COR-L47 (cell line): ENCODE measurements at places on chromosomes 6 and 20.

GRCh38 chr6:8075185-8075584 lies 11.0 kb upstream of the BLOC1S5 start:
- DNase-seq, result no peak

- DNase-seq, result no peak
These were observed 136.1 kb downstream of the PDSS2 start for GRCh38 chr6:107323133-107323785.

DNA sequence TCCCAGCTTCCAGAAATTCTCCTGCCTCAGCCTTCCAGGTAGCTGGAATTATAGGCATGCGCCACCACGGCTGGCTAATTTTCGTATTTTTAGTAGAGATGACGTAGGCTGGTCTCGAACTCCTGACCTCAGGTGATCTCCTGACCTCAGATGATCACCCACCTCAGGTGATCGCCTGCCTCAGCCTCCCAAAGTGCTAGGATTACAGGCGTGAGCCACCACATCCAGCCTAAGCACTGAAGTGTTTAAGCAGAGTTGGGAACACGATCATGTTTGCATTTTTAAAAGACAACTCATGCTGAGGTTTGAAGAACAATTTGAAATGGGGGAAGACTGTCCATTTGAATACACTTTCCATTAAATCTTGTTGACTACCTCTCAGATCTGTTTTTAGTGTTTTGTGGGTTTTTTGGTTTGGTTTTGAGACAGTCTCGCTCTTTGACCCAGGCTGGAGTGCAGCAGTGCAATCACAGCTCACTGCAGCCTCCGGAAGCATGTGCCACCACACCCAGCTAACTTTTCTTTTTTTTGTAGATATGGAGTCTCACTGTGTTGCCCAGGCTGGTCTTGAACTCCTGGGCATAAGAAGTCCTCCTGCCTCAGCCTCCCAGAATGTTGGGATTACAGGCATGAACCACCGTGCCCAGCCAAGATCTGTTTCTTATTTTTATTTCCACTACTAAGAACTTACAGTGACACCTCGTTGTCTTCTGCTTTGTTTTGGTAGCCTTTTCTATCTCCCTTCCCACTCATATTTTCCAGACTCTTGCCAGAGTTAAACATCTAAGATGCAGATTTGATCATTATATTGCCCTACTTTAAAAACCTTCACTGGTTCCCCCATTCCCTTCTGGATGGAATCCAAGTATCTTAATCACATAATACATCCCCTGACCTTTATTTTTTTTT lies 5.5 kb downstream of the CASP8AP2 start:
- DNase-seq, result no peak

DNA sequence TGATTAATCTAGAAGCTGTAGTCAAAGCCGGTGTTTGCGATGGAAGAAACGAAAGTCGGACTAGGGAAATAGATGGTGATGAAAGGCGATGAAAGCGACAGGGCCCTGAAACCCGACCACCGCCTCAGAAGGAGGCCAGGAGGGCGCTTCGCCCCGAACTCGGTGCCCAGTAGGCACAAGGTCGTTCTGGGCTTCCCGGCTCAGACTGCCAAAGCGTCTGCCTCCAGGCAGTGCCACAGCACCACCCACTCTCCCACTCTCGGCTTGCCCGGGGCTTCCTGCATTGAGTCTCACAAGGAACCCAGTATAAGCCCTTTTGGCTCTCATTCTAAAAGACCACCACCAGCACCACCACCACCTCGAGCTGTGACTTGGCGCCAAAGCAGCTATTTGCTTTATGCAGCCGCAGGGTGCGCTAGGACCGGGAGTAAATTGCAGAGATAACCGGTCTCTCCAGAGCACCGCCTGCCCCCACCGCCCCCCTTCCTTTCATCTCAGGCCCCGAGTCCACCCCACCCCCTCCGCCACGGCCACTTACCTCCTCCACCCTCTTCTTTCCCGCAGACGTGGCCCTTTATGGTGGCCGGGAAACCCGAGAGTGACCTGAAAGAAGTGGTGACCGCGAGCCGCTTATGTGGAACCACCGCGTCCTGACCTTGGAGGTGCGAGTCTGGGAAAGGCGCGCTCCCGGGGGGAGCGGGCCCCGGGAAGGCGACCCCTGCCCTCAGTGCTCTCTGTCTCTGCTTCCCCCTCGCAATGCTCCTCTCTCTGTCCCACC lies 2.4 kb downstream of the TCF21 start:
- peak; percentile 1 for DNase-seq

- no peak for DNase-seq
These were observed 264.5 kb downstream of the KIF16B start for GRCh38 chr20:16308754-16309153.

DNA sequence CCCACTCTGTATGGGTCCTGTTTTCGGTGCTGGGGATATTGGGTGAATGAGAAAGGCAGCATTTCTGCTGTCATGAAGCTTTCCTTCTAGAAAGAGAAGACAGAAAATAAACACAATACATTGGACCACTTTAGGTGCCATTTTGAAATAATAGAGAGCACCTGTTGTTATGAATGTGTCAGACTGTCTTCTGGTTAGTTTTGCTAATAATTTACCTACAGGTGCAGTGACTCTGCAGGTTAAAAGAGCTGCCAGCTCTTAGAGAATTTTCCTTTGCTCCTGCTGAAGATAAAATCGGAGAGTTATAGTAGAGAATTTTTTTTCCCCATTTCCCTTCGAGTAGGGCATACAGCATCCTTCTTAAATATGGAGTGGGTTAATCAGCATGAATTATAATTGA lies 21.9 kb upstream of the GCLC start:
- DNase-seq, result no peak

GRCh38 chr20:31933698-31934097 lies 18.1 kb downstream of the PDRG1 start:
- no peak for DNase-seq

DNA sequence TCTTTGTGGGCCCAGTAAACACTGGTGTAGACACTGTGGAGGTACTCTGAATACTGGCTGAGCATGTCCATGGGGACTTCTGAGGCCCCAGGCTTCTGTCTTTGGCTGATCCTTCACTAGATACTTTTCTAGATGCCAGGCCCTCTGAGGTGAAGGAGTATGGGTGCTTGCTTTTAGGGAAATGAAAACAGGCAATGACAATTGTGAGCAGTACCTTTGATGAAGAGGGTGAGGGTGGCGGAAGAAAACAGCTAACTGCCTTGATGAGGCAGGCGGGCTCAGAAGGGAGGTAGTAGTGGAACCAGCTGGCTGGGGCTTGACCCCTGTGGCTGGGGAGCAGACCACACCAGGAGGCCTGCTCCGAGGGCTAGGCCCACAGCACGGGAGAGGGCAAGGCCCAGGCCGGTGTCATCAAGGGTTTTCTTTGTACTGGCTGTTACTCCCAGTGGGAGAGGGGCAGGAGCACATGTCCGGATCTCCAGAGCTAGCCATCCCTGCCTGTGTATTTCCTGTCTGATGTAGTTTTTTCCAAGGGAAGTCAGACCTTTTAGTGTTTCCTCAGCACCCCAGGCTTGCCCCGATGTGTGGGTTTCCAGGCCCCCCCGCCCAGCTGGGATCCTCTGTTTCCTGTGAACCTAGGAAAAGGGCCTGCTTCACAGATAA lies 3.9 kb downstream of the PLCG1 start:
- DNase-seq, result no peak

DNA sequence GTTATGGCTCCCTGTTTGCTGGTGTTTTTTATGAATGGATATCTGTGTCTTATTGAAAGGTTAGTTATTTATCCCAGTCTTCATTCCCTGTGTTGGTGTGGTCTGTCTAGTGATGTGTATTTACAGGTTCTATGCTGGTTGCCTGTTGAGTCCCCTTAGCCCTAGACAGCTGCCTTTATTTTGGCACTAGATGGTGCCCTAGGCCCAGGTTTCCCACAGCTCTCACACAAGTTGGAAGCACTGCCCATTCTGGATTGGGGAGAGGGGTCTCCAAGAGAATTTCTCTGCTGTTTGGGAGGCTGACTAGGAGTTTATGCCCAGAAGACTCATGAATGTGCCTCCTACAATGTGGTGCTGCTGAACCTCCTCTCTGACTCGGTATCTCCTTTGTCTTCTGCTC lies 12.4 kb downstream of the GRM1 start:
- no peak for DNase-seq

DNA sequence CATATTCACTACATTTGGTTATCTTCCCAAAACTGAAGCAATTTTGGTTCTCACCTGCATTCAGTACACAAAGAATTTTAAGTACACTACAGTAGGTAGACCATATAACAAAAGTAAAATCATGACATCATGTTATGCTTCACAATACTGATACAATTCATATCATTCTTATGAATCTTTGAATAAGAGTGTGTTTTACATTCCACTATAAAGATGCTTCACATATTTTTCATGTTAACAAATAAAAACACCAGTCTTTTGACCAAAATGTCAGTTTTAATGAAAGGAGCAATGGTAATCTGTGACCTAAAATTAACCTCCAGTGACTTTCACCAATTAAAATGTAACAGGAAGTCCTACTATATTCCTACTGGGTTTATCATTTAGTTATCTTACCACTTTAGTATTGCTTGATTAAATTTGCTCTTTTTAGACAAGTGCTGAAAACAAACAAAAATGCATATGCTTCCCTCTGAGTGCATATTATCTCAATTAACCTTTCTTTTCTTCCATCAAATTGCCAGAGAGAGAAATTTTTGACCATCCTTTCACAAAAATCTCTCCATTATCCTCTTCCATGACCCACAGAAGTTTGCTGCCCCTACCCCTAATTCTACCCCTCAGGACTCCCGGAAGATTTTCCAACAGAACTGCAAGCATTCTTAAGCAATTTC lies 49.3 kb downstream of the PHIP start:
- DNase-seq, result no peak

- no peak for DNase-seq
These were observed 93.5 kb upstream of the KCNK16 start for GRCh38 chr6:39416026-39416425.

GRCh38 chr6:56856036-56856580 lies 98.8 kb upstream of the BEND6 start:
- peak; percentile 46 for DNase-seq

DNA sequence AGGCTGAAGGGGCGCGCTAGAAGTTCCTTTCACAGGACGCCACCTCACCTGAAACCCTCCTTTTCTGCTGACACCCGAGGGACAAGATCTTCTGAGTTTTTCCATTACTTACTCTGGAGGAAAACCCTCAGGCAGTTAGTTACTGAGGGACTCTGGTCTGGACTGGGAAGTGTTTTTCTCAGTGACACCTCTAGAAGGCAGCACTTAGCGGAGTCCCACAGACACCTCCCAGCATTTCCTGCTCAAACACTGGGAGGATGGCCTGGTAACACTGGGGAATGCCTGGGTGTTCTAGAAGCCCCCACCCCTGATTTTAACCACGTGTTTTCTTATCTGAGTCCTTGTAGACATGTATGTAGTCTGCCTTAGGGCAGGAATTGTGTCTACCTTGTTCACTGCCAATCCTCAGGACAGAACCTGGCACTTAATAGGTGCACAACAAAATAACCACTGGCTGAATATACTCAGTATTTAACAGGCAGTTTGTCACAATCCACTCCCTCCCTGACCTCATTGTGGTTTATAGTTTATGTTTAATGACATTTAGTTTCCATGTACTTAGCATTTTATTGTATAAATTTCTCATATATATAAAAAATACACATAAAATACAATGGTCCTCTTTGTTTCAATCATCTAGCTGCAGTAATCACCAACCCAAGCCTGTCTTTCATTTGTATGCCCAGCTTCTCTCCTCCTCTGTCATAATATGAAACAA lies 4.8 kb downstream of the GSTA3 start:
- no peak for DNase-seq
